ENCODE measurements at places on chromosomes 4 and X.

- DNase-seq = no peak
Observed at GRCh38 chr4:73309211-73309610, 50.6 kb upstream of the ANKRD17 start.

DNA sequence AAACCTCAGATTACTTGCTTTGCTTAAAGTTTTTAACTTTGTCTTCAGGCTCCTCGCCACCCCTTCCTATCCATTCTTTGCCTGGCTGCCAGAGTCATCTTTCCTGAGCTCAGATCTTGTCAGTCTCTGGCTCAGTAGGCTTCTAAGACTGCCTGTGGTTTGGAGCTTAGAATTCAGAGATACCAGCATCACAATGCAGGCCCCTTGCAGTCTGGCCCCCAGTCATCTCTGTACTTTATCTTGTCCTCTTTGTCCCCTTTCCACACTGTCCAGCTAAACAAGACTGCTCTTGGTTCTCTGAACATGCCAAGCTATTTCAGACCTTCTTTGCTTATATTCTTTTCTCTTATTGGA lies 3.0 kb downstream of the KIAA0232 start:
- DNase-seq = no peak

GRCh38 chr4:148633720-148634119 lies 191.5 kb upstream of the NR3C2 start:
- no peak for DNase-seq

DNA sequence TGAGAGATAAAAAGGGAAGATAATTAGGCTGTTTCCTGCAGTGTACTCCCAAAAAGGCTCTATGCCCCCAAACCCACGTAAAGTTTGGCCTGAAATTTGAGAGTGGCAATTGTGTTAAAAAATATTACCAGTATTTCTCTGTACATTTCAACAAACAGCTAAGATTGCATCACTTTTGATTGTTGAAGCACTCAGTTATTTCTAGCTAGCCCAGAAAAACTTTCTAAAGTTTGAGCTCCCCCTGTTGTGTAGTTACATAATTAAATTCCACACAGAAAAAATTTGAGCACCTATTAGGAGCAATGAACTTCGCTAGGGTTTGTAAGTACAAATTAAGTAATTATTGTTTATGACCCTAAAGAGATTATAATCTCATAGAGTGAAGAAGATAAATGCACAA lies 109.4 kb downstream of the DLG3 start:
- no peak for DNase-seq

- no peak for DNase-seq
Observed at GRCh38 chr4:26953366-26953765, 92.7 kb downstream of the STIM2 start.

- DNase-seq = no peak
Observed at GRCh38 chr4:2698951-2699505, 57.1 kb downstream of the TNIP2 start.

- DNase-seq = no peak
Observed at GRCh38 chr4:11286533-11286932, 142.2 kb downstream of the HS3ST1 start.

- DNase-seq = no peak
Observed at GRCh38 chrX:31449081-31449480, 377.2 kb upstream of the FTHL17 start.

DNA sequence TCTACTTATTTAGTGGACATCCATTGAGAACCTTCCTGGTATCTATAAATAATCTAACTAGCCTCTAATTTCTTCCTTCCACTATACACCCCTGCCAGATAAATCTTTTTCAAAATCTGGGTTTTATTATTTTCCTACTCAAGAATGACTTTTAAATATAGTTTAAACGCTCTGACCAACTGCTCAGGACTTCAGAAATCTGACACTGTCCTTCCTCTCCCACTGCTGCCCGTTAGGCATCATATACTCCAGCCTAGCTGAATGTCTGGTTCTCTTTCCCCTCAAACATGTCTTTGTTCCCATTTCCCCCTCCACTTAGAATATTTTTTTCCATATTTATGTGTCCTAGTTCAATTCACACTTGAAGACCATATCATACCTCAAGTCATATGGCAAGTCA lies 35.2 kb upstream of the CBLL2 start:
- no peak for DNase-seq

- DNase-seq = peak; percentile 83
Observed at GRCh38 chrX:119606280-119607017, at the start of gene NKRF. TSS of gene NKRF (minus strand) at chrX:119606424.

- no peak for DNase-seq
Observed at GRCh38 chrX:69000877-69001276, 164.4 kb downstream of the PJA1 start.

- no peak for DNase-seq
Observed at GRCh38 chr4:112371361-112371760, 74.2 kb downstream of the ALPK1 start.

All from left renal cortex interstitium (tissue), 4 donors.